Motor neuron (in vitro differentiated cells): ENCODE measurements at places on chromosomes 13 and 19. TPM values are rescaled to one million over a fixed set of nuclear protein-coding genes. Genes with fewer than 3 reads are reported as not detected.

TLE2 gene
- not detected in 2 replicates for total RNA-seq

FPR3 gene
- total RNA-seq = not detected in 2 replicates

CEACAM19 gene
- 5.2 and 5.9 TPM in 2 replicates for total RNA-seq

FAM216B gene
- 0.05 and 0.09 TPM in 2 replicates for total RNA-seq

PRSS57 gene
- total RNA-seq = not detected in 2 replicates

NXNL1 gene
- total RNA-seq = not detected in 2 replicates

C19orf18 gene
- total RNA-seq = 0.23 and 0.38 TPM in 2 replicates

SSC5D gene
- total RNA-seq = 0.64 and 1.6 TPM in 2 replicates

NDFIP2 gene
- total RNA-seq = 24.3 and 27.2 TPM in 2 replicates
